Sigmoid colon (tissue), 7 donors: ENCODE measurements at places on chromosomes 4 and X. TPM values are rescaled to one million over a fixed set of nuclear protein-coding genes. Genes with fewer than 3 reads are reported as not detected.

DNA sequence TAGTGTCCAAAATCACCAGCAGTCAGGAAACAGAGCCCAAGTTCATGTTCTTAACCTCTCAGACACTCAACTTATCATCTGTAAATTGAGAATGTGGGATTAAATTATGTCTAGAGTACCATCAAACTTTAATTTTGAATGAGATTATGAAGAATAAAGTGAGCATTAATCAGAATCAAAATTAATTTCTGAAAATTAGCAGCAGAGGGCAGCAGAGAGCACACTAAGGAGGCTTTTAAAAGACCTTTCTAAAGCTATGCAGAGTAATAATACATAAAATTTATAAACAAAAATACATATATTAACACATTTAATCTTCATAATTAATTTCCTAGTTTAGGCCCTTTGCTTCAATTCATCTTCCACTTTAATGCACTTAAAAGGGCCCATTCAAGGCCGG, 7.1 kb downstream of the TASL start:
- DNase-seq, result no peak

- peak; percentile 92 for DNase-seq
Measured at GRCh38 chrX:74535408-74536151, 78.8 kb downstream of the RLIM start.

Gene LRAT
- total RNA-seq, result 1.4 TPM

DNA sequence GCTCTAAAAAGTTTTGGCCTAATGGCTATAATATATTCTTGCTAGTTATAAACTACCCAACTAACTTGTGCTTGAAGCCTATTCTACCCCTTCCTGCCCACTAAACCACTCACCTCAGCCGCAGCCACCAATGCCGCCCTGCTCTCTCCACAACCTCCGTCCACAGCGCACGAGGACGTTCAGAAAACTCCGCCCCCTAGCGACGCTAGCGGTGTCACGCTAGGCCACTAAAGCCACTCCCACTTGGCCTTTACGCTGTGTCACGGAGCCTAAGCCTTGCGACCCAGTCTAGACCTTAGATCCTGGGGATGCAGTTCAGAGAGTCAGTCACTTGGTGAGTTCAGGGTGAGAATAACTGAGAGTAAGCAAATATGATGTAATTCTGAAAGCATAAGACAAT, at the start of gene TEX11:
TEX11 (minus strand) TSS at position 171 of the 400 bp plus-strand sequence. CDS start 922 bp downstream, outside the sequence.
- no peak for DNase-seq

DNA sequence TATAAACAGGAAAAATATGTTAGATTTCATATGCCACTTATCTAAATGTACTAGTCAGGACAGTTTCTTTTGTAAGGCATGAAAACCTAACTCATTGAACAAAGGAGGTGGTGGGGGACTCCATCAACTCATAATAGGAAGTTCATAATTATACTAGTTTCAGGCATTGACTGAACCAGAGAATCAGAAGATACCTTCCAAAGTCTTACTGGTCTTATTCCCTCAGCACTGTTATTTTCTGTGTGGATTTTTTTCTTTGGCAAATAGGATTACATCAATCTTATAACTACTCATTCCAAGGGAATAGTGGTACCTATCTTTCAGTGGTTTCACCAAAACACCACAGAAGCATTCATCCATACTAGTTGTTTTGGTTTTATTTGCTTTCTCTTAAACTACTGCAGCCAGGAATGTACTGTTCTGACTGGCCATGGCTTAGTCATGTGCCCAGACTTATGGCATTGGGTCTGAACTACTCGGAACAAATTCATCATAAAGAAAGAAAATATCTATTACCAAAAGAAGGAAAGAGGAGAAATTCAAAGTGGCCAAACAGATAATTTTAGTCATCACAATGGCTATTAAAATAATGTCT, 273.9 kb downstream of the ARAP2 start:
- no peak for DNase-seq

GRCh38 chr4:76723373-76723772, 174.6 kb downstream of the SOWAHB start:
- no peak for DNase-seq

DNA sequence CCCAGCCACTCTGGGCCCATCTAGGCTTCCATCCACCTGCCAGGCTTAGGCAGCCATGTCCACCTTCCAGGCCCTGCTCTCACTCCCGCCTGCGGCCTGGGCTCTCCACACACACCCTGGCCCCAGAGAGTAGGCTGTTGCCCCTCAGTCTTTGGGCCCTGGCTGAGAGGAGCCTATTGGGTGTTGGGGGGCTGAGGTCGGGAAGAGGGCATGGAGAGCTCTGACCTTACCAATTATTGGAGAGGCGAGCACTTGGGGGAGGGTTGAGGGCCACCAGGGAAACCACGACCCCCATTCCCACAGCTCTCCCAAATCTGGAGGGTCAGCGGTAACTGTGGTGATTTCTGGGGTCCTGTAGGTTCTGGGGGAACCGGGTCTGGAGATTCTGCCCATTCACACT, 38.2 kb downstream of the HTRA3 start:
- peak; percentile 46 for DNase-seq

GRCh38 chr4:83603129-83603528, 67.2 kb downstream of the GPAT3 start:
- DNase-seq, result no peak

- no peak for DNase-seq
Measured at GRCh38 chr4:122163767-122164166, 11.6 kb downstream of the BLTP1 start.

GRCh38 chr4:99848591-99849001, 32.0 kb downstream of the DAPP1 start:
- no peak for DNase-seq

DNA sequence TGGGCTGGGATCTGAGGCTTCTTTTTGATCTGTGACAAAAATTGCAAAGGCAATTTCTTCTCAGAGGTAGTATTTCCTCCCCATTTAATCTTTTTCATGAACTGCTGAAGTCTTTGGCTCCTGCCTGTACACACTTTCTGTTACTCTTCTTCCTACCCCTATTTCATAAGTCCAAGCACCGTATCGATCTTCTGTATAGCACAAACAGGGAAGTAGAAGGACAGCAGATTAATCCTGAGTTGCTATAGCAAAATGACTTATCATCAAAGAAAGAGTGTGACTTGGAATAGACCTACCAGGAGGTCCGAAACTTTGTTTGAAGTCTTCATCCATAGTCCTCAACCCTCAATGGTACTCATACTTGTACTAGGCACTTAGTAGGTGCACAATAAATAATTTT, 22.0 kb downstream of the OTC start:
- no peak for DNase-seq

Gene FOXR2
- not detected for total RNA-seq

GRCh38 chr4:24322995-24323394, 261.4 kb downstream of the DHX15 start:
- no peak for DNase-seq

Gene FGG
- not detected for total RNA-seq

GRCh38 chr4:71287305-71287704, 51.5 kb upstream of the SLC4A4 start:
- no peak for DNase-seq

Gene LRIT3
- not detected for total RNA-seq

GRCh38 chr4:184292877-184293276, 75.2 kb upstream of the ENPP6 start:
- no peak for DNase-seq

- peak; percentile 50 for DNase-seq
Measured at GRCh38 chr4:2276581-2277325, 14.8 kb upstream of the MXD4 start.

Gene TEX13C
- not detected for total RNA-seq

- no peak for DNase-seq
Measured at GRCh38 chrX:107348051-107348450, 101.4 kb upstream of the FRMPD3 start.

GRCh38 chrX:15737959-15738902, at the start of gene CA5B:
Gene CA5B, plus strand, starts transcription at chrX:15738270. Its CDS starts 11,754 bp downstream, at chrX:15750024.
- peak; percentile 96 for DNase-seq

GRCh38 chrX:16963216-16963615, 16.8 kb downstream of the REPS2 start:
- no peak for DNase-seq

GRCh38 chr4:3342182-3342854, 49.5 kb downstream of the RGS12 start:
- DNase-seq, result no peak

DNA sequence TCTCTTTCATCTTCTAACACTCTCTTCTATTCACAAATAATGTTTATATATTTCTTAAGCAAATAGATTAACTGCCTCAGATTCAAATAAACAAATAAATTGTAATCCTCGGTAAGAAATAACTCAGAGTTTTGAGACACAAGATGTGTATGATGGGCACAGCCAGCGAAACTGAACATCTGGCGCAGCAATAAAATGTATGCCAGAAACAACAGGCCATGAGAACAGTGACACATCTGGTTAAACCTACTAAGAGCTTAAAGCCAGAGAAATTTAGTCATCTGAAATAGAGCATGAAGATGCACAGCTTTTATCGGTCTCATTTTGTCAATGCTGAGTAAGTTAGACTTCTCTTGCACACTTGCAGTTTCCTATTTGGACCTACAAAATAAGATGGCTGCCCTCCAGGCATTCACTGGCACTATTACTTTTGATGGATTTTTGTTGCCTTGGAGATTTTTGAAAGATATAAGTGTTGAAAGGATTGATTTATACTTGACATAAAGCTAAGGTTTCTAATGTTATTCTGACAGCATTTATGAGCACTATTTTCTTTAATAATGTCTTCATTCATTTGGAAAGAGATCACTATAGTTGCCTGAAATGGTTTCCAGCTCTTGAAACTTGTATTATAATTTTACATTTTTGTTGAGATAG, 1444.0 kb downstream of the PCDH18 start:
- no peak for DNase-seq

- DNase-seq, result no peak
Measured at GRCh38 chr4:38671592-38671940, 7.6 kb downstream of the KLF3 start.

DNA sequence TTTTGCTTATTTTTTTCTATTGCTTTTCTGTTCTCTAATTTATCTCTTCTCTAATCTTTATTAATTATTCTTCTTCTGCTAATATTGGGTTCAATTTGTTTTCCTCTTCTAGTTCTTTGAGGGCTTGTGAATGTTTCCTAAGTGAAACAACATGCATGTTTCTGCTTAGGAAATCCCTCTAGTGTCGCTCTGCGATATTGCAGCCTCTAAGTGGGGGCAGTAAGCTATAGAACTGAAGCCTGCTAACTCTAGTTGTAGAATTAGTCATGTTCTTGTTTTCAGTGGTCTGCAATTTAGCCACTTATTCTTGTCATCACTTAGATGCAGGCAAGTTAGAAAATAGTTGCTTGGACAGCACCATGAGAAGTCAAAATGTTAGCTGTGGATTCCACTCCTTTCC, 222.6 kb downstream of the SPIN4 start:
- no peak for DNase-seq

GRCh38 chr4:6195602-6196319, 4.6 kb downstream of the JAKMIP1 start:
- DNase-seq, result peak; percentile 42

GRCh38 chrX:153333266-153333665, 687 bp upstream of the ZNF275 start:
- DNase-seq, result no peak

Gene RIBC1
- not detected for total RNA-seq

GRCh38 chrX:40377684-40378083, 203.1 kb upstream of the ATP6AP2 start:
- DNase-seq, result no peak

- DNase-seq, result no peak
Measured at GRCh38 chrX:1274786-1275185, 6.2 kb downstream of the CSF2RA start.

Gene RTL5
- 4.3 TPM for total RNA-seq

Gene P2RY4
- 0.33 TPM for total RNA-seq

- no peak for DNase-seq
Measured at GRCh38 chrX:16433021-16433420, 216.9 kb upstream of the S100G start.

DNA sequence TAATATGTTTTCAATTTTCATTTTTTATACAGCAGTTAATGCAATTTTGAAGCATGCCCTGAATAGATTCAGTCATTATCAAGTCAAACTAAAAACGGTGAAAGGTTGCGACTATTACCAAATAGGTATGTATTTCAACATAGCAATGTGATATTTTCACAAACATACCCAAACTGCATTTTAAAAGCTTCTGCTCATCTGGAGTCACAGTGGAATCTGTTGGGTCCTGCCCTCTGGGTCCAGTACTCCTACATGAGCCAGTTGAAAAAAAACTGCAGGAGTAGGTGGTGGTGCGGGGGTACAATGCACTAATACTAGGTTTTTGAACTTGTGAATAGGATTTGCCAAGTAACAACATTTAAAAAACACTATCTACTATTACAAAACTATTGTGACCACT, 938 bp downstream of the GPR34 start:
- DNase-seq, result no peak

DNA sequence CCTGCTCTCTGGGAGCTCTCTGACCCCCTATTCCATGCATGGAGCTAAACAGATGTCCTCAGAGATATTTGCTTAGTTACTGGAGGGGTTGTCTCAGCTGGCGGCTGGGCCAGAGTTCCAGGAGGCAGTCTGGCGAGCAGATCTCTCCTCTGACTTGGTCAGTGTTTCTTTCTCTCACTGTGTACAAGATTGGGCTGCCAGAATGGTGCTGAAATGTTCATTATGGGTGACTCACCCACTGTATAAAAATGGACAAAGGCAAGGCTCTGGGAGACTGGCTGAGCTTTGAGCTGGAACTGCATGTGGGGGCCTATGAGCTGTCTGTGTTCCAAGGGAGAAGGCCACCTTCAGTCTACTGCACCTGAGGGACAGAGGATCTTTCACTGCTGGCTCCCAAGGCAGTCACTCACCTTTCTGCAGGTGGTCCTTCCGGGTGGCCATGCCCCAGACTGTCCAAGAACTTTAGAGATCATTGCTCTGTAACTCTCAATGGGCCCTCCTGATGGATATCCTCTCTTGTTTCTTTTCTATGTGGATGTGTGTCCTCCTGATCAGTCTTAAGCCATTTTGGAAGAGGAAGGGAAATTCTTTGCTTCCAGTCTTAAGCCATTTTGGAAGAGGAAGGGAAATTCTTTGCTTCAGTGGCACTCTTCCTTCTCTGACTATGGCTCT, 88.2 kb downstream of the CFAP299 start:
- DNase-seq, result no peak

DNA sequence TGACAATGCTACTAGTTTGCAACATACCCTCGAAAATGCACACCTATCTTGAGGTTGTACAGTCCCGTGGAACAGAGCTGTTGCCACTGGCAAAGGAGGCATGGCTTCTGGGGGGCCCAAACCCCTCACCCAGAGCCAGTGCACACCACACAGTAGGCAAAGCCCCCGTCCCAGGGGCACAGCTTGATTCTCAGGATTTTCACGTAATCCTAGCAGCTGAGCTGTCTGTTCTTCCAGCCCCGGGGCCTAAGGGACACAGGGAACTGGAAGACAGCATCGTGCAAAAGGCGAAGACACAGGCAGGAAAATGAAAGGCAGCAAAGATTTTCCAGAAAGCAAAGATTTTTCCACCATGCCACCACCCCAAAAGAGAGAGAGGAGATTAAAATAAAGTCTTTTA, 77.2 kb downstream of the JAKMIP1 start:
- no peak for DNase-seq

DNA sequence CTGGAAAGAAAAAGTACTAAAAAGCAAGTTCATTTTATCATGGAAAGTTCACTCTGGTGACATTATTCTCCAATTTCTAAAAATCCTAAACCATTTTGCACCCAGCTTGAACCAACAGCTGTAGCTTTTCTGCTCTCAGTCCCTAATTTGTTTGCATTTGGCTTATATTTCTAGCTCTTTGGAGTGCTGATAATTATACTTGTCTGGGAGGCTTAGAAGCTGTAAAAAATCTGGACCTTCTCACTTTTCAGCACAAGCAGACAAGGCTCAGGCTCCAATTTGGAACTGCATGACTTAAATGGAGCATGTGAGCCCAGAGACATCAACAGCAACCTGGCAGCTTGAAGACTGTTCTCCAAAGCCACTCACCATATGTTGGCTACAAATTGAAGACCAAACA, 170.9 kb upstream of the PCDH18 start:
- DNase-seq, result no peak
